Brain (organoid and tissue), 16 donors: ENCODE measurements at places on chromosomes 12 and 14.

DNA sequence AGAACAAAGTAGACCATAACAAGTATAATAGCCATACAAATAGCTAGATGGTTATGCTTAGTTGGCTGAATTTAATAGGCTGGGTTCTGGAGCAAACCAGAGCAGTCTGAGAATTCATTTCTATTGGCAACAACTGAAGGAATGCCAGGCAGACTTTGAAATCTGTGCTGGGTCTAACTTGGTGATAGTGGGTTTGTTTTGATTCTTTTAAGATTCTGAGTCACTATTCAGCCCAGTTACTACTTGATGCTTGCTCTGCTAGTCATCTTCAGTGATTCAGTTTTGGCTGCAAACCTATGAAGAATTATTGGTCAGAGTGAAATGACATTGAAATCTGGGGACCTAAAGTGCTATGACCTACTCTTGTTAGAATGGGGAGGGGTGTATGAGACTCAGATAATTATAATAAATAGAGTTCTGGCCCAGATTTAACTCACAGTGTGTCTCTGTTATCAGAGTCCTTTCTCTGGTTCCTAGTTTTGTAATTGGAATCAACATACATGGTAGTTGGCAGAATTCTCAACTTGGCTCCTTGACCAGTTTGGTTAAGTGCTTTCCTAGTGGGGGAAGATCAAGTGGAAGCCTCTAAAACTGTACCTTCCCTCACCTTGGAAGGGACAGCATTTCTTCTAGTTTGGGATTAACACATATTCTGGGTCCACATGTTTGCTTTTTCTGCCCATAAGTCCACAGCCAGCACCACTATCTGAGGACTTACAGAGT lies 43.5 kb downstream of the MNAT1 start:
- DNase-seq, result no peak

GRCh38 chr12:77151030-77151429 lies 85.7 kb upstream of the E2F7 start:
- no peak for DNase-seq

DNA sequence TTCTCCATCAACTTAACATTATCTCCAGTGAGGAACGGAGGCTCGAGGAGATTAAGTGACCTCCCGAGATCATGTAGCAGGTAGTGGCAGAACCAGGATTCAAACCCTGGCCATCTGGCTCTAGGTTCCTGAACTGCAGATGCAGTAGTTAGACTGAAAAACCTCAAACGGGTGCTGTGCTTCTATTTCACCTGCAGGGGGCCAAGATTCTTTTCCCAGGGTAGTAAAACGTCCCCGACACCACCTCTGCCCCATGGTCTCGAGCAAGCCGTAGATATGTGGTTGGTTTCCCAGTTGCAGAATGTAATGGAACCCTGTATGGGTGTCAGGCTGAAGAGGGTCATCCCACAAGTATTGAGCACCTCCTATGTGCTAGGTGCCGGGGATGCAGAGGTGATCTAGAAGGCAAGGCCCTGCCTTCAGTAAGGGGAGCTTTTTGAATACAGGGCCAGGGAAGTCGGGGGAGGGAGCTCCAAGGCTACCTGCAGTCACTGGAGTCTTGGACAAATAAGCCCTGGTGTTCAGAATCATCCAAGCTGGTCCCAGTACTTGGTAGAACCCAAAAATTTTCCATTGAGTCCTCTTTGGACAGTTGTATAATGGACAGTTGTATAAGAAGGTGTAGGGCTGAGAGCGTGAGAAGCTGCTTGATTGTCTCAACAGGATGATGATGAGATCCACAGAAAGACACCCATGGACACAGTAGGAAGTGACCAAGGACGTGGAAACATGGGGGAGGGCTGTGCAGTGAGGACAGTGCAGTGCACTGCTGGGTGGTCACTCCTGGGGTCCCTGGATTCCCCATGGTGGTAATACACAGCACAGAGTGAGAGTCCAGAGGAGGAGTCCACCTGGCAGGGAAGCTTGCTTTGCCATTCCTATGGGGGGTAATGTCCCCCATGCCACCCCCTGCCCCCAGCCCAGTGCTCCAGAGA lies 197.2 kb downstream of the CHST11 start:
- DNase-seq, result no peak

- no peak for DNase-seq
These were observed 7.4 kb downstream of the ACOT2 start for GRCh38 chr14:73576391-73576790.

GRCh38 chr12:46223047-46223446 lies 45.8 kb downstream of the SLC38A1 start:
- no peak for DNase-seq

DNA sequence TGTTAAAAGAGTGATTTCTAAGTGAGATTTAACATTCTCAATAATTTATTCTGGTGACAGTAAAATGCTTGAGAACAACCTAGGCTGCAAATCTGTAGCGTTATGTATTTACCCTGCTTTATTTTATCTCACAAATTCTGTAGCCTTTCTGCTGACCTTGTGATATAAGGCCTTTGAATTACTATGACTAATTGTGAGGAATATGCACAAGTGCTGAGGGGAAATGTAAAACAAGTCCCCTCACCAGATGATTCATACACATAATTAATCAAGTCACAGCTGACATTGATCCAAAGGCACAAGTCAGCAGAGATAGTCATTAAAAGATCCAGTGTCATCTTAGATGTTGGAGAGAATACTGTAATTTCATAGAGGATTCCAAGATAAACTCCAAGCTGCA lies 992.7 kb upstream of the USP15 start:
- DNase-seq, result no peak

GRCh38 chr12:52168019-52168717 lies 23.6 kb downstream of the KRT80 start:
- no peak for DNase-seq

- no peak for DNase-seq
These were observed 131.3 kb upstream of the HIF1A start for GRCh38 chr14:61563880-61564617.

DNA sequence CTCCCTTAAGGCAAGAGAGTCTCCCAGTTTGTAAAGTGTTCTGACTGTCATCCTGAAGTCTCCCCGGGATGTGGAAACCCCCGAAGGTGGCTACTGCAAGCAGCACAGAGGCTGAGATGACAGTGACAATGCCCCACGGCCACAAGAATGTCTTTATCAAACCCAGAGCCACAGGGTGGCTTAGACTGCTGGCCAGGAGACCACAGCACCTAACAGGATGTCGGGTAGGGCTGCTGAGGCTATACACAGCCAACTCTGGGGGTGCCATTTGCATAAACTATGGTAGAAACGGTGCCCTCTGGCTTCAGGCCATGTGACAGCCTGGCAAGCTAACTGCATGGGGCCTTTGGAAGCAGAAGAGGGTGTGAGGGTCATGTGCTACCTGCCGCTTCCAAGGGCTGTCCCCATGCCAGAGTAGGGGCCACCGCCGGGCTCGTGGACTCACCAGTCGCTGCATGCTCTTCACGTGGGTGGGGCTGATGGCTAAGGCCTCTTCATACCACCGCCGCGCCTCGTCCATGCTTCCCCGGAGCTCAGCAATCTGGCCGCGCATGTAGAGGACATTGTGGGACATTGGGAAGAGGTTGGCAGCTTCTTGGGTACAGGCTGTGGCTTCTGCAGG lies 180.9 kb downstream of the CALM1 start:
- DNase-seq, result no peak

GRCh38 chr14:106187216-106187615 lies 660.8 kb downstream of the TMEM121 start:
- no peak for DNase-seq
